ENCODE measurements at places on chromosomes 4 and X.

DNA sequence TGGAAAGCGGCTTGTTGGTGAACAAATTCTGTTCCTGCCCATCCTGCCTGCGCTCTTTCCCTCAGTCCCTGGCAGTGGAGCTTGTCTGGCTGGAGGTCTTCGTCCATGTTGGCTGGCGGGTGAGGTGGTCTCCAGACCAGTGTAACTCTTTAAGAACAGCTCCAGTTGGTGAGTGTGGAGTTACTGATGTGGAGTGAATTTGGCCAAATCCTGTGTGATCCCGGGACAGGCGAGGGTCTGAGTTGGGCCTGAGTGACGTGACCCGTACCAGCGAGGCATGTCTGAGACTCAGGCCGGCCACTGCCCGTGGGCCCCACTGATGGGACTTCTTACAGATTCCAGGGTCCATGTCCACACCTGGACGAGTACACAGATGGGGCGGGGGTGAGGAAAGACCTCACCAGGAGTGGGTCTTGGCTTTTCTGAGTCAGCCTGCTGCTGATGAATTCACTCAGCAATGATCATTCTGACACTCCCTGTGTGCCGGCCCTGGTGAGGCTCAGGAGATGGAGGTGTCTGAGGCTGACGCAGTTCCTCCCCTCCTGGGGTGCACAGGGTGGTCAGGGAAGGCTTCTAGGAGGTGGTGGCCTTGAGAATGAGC, 45.5 kb downstream of the PSAPL1 start:
- DNase-seq, result peak; percentile 5

DNA sequence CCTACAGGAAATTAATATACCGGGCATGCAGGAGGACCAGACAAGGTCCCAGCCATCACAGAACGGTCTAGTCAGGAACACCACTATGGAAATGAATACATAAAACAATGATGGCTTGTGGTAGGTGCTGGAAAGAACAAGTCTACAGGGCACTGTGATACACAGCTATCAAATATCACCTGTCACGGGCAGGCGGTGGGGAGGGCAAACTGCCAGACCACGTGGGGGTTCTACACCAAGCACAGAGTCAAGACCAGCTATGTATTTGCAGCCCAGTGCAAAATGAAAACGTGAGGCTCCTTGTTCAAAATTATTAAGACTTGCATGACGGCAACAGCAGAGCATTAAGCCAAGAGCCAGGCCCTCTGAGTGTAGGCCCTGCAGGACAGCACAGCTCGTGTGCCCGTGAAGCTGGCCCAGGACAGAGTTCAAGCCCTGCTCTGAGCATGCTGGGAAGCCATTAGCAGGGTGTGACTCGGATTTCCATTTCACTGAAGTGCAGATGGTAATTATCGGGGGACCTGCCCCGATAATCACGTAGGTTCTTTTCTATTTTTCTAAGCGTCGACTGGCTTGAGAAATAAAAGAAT, 83.6 kb downstream of the JAKMIP1 start:
- no peak for DNase-seq

GRCh38 chr4:89422441-89422990, 114.9 kb upstream of the GPRIN3 start:
- no peak for DNase-seq

DNA sequence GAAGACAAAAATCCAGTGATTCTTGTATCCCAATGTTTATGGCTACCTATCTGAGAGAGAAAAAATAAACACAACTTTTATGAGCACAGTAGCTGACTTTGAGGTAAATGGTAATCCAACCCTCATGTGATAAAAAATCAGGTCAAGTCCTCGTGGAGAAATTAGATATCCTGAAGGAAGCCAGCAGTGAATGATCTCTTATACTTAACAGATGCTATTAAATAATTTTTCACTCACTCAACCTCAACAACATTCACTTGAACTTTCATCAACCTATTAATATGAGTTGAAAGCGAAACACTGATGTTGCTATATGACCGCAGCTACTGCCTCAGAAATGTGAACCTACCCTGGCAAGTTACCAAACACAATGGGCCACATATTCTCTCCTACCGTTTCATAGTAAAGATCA, 105.4 kb downstream of the GPC3 start:
- no peak for DNase-seq

- no peak for DNase-seq
These were observed 313.3 kb upstream of the NOCT start for GRCh38 chr4:138702190-138702824.

DNA sequence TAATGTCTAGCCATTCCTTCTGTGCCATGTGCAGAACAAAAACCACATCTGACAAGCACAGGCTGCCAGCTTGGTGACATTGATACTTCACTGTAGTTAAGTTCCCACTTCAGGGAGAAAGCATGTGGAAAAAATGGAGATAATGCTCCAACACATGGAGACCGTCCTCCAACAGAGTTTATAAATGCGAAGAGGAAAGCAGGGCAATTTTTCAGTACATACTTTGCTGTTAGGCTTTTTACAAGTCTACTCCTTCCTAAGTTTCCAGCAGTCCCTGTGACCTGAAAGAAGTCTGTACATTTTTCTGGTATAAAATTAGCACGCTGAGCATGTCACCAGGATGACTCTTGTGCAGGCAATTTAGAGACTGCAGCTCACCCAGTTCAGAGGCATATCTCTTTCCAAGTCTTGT, 766.9 kb upstream of the IGFBP7 start:
- no peak for DNase-seq

Data from SK-N-SH (cell line).